Activated T-cell treated with anti-CD3 and anti-CD28 coated beads for 24 hours (primary cell): ENCODE measurements at places on chromosomes 1 and 21.

DNA sequence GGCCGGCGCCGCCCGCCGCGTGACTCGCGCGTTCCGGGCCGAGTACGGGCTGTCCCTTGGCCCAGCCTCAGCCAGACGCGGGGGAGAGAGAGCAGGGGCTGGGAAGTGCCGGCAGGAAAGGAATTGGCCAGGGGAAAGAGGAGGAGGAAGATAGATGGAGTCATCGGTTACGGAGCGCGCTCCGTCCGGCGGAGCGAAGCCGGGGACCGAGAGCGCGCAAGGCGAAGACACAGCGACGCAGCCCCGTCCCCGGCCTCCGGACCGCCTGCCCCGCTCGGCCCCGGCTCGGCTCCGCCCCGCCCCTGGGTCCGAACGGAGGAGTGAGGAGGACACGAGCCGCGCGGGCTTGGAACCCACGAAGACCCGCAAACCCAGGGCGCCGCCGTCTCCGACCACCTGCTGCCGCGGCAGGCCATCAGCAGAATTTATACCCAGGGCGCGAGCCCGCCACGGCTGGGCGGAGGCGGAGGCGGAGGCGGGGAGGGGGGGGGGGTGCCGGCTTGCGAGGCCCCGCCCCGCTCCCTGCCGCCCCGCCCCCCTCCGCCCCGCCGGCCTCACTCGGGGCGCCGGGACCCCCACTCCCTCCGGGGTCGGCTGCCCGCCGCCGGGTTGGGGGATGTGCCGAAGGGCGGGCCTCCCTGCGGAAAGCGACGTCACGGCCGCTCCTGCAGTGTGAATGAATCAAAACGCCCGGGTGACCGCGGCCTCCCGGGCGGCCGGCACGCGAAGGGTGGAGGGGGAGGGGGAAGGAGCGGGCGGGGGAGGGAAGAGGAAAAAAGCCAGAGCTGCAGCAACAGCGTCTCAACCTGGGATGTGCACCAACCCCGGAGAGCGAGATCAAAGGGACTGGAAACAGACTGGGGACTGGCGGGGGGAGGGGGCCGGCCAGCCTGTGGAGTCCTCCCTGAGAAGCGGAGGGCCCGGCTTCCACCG lies at the start of gene LHX4:
Gene LHX4, plus strand, starts transcription at position 782 of the 933 bp plus-strand sequence. CDS start 266 bp downstream, outside the sequence.
- DNase-seq, result no peak

DNA sequence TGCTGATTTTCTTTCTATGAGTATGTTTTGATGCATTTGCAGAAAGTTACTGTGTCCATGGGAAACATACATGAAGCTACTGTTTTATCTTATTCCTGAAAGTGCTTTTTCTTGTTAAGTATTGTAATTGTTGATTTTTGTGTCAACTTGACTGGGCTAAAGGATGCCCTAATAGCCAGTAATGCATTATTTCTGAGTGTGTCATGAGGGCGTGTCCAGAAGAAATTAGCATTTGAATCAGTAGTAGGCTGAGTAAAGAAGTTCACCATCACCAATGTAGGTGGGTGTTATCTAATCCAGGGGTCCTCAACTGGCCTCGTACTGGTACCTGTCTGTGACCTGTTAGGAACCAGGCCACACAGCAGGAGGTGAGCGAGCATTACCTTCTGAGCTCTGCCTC lies 760.2 kb downstream of the PLA2G4A start:
- no peak for DNase-seq

GRCh38 chr1:17314491-17314971 lies 6.5 kb downstream of the PADI4 start:
- no peak for DNase-seq

DNA sequence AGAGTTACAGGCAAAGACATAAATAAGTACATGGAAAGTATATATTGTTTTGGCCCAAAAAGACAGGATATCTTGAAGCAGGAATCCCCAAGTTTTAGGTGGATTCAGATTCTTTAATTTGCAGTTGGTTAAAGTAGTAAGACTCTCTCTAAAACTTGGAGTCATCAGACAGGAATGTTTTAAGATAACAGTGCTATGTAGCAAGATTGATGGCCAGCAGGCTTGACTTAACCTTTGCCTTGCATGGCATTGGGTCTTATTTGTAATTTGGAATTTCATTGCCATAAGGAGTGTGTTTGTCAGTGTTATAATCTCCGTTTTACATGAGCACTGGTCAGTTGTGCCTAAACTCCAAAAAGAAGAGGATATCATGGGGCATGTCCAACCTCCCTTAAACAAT lies 727.6 kb upstream of the CHRM3 start:
- DNase-seq, result no peak

- no peak for DNase-seq
Measured at GRCh38 chr1:195909061-195909460, 699.2 kb downstream of the KCNT2 start.

DNA sequence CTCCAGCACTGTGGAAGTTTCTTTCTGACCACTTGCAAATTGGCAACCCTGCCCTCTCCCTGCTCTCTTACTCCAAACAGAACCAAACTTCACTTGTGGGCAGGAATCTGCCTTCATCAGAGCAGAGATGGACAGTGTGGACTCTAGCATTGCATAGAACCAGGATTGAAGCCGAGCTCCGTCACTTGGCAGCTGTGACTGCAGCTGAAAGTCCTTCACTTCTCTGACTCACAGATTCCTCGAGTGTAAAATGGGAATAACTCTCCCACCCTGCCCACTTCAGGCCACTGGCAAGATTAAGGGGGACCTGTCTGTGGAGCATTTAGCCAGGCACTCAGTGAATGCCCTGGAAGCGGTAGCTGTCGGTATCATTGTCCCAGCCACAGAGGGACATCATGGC lies 75.7 kb upstream of the ZBTB40 start:
- DNase-seq, result no peak

DNA sequence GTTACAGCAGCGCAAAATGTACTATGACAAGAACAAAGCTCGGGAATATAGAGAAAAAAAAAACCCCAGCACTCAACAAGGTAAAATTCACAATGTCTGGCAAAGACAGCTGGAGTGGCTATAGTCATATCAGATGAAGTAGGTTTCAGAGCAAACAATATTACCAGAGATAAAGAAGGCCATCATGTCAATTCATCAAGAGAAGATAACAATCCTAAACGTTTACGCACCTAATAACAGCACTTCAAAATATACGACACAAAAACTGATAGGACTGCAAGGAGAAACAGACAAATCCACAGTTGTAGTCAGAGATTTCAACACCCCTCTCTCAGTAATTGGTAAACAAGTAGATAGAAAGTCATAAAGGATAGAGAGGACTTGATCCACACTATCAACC lies 455.2 kb downstream of the PTPRU start:
- DNase-seq, result no peak

DNA sequence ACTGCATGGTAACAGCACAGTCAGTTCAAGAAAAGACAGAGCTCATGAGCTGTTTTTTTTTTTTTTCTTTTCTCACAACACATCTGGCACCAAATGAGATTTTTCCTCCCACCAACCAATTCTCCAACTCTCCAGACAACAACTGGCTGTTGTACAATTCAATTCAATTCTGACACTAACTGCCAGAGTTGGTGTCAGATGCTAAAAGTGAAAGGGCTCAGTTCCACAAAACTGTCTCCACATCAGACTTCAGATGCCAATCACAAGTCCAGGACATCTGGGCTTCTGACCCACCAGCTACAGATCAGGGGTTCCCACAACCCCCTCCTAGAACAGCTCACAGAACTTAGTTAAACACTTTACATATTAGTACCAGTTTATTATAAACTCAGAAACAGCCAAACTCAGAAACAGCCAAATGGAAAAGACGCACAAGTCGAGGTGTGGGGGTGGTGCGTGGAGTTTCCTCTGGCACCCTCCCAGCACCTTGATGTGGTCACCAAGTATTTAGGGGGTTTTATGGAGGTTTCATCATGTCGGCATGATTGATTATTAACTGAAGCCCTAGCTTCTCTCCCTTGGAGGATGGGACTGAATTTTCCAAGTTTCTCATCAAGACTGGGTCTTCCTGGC lies 39.2 kb upstream of the LRRC8D start:
- peak; percentile 77 for DNase-seq

DNA sequence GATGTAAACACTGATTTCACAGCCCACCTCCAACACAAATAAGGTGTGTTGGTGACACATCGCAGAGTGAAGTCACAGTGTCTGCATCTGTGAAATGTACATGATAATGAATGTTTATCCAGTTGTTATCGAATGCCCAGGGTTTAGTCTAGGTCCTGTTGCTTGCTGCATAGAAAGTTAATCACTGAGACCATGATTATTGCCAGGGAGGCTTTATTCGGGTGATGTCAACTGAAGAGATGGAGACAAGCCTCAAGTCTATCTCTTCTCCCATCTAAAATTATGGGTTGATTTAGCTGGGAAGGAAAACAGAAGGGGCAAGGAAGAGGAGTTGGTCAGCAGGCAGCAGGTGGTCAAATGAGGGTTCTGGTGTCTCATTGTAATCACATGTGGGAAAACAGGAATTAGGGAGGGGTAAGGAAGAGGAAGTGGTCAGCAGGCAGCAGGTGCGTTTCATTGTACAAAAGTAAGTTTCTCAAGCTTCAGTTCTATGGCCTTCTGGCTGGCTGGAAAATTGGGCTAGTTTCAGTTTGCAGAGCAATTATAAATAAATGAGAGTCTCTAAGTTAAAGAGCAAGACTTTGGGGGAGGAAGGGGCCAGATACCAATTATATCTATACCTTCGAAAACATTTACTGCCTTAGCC lies 146.3 kb upstream of the DNAH14 start:
- no peak for DNase-seq

- no peak for DNase-seq
Measured at GRCh38 chr1:208028526-208028925, 117.6 kb upstream of the CD34 start.

DNA sequence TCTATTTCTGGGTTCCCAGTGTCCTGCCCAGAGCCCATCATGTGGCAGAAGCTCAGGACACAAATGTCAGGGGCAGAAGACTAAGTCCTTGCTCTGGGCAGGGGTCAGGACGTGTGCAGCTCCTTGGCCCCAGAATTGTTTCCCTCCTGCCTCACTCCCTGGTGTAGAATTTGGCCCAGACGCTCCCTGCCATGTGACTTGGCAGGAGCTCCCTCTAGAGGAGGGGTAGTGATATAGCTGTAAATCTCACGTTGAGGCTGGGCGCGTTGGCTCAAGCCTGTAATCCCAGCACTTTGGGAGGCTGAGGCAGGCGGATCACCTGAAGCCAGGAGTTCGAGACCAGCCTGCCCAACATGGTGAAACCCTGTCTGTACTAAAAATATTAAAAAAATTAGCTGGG lies 91.2 kb downstream of the UBIAD1 start:
- no peak for DNase-seq

- DNase-seq, result no peak
Measured at GRCh38 chr1:109895720-109896504, 14.7 kb upstream of the CSF1 start.

DNA sequence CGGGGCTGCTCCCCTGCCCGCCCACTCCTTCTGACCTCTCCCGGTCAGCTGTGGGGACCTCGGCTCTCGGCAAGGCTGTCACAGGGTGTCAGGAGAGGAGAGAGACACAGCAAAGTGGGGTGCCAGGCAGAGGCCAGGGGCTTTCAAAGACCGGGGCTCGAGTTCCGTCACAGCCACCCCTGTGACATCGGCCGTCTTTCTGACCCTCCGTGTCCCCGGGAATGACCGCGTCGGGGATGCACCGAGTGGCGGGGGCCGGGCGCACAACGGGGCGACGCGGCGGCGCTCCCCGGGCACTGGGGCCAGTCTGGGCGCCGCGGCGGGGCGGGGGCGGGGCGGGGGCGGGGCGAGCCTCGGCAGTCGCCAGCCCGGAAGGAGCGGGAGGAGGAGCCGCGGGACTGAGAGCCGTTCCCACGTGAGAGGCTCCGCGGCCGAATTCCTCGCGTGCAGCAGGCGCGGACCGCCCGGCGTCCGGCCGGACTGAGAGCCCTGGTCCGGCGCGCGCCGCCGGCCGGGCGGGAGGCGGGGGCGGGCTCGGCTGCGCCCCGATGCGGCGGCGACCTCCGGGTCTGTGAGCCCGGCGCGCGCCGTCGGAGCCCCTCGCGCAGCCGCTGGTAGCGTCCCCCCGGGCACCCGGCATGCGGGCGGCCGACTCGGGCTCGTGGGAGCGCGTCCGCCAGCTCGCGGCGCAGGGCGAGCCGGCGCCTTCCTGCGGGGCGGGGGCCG lies 229.7 kb upstream of the TMEM51 start:
- DNase-seq, result peak; percentile 11

- DNase-seq, result no peak
Measured at GRCh38 chr1:166471359-166471758, 304.6 kb upstream of the FAM78B start.

DNA sequence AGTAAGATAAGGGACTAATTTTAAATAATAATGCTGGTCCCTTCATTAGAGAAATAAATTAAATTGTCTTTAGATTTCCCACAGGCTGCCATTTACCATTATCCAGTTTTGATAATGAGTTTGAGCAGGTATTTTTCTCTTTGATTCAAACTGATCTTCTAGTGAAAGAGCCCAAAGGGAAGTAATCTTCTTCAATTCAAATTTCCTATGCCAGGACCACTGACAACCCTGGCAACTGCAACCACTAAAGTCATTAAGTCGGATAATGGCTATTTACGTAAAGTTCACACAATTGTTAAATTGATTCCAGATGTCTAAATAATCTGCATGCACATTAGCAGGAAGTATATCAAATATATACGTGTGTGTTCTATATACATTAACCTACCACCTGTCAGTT lies 399.3 kb downstream of the PTPRC start:
- no peak for DNase-seq

- no peak for DNase-seq
Measured at GRCh38 chr1:25183126-25183980, 48.9 kb downstream of the SYF2 start.

DNA sequence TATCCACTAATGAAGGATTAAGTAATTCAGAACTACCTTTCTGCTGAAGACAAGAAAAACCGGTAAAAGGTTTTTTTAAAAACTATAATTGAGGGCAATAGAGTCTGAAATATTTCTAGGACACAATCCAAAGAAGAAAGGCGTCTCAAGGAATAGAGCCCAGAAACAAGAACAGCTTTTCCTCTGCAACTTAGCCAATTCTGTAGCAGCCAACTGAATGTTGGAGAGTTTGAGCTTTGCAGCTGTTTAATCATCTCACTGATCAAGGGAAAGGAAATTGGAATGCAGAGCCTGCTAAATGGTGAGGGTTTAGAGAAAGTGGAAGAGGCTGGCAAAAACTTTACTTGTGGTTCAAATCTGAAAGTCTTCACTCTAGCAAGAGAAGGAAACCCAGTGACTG lies 818.9 kb downstream of the KCNT2 start:
- DNase-seq, result no peak

- no peak for DNase-seq
Measured at GRCh38 chr1:38076038-38076437, 29.4 kb upstream of the POU3F1 start.

- no peak for DNase-seq
Measured at GRCh38 chr1:43205671-43206070, 33.5 kb downstream of the CFAP57 start.

- DNase-seq, result no peak
Measured at GRCh38 chr1:54069791-54070170, 16.4 kb downstream of the TCEANC2 start.
